Kidney epithelial cell (primary cell): ENCODE measurements at places on chromosomes 5 and 9. TPM values are rescaled to one million over a fixed set of nuclear protein-coding genes. Genes with fewer than 3 reads are reported as not detected.

DNA sequence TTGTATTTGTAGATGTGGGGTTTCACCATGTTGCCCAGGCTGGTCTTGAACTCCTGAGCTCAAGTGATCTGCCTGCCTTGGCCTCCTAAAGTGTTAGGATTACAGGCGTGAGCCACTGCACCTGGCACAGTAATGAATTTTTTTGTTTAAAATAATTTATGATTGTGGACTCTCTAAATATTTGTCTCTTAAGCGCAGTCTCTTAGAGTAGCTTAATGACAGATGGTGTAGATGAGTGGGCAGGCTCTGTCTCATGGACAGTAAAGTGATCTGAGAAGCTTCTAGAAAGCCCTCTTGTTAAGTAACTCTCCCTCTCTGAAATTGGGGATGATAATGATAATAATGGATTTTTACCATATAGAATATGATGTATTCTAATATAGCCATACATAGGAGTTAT, 47.5 kb upstream of the KIAA1958 start:
- no peak for DNase-seq

The PCDHB6 gene
- 0.67 and 0.68 TPM in 2 replicates for total RNA-seq

- DNase-seq = no peak
These were observed 183.0 kb downstream of the CETN3 start for GRCh38 chr5:90226433-90227099.

The TICAM2 gene
- total RNA-seq = 0.55 and 2.3 TPM in 2 replicates

The MATR3 gene
- 219 and 266 TPM in 2 replicates for total RNA-seq

The SLC46A2 gene
- total RNA-seq = not detected in 2 replicates

GRCh38 chr5:39606591-39606990, 181.8 kb upstream of the DAB2 start:
- DNase-seq = no peak

GRCh38 chr5:111227801-111228200, 3.6 kb downstream of the CAMK4 start:
- peak; percentile 12 for DNase-seq

GRCh38 chr5:136666970-136667620, 301.8 kb upstream of the TRPC7 start:
- DNase-seq = no peak

GRCh38 chr5:176741561-176742211, 68.7 kb upstream of the UNC5A start:
- DNase-seq = no peak

GRCh38 chr9:119357336-119358096, 11.7 kb downstream of the BRINP1 start:
- DNase-seq = no peak

DNA sequence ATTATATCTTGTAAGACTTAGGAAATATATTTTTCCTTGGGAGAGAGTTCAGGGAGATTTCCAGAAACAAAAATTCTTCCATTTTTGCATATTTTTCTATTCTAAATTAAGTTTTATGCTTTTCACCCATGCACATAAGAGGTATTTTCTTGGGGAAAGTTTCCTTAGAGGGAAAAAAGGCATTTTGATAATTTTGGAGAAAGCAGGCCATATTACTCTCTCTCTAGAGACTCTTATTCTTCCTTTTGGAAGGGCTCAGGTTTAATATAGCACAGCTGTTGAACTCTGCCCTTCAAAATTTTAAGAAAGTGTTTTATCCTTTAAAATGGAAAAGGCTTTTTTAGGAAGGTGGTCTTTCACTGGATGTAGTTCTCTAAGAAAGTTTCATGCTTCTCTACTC, 8.0 kb downstream of the NDUFS4 start:
- DNase-seq = no peak

The ECM2 gene
- not detected in 2 replicates for total RNA-seq

The GPR150 gene
- total RNA-seq = 0.25 TPM in 1 of 2 replicates, not detected in the other

DNA sequence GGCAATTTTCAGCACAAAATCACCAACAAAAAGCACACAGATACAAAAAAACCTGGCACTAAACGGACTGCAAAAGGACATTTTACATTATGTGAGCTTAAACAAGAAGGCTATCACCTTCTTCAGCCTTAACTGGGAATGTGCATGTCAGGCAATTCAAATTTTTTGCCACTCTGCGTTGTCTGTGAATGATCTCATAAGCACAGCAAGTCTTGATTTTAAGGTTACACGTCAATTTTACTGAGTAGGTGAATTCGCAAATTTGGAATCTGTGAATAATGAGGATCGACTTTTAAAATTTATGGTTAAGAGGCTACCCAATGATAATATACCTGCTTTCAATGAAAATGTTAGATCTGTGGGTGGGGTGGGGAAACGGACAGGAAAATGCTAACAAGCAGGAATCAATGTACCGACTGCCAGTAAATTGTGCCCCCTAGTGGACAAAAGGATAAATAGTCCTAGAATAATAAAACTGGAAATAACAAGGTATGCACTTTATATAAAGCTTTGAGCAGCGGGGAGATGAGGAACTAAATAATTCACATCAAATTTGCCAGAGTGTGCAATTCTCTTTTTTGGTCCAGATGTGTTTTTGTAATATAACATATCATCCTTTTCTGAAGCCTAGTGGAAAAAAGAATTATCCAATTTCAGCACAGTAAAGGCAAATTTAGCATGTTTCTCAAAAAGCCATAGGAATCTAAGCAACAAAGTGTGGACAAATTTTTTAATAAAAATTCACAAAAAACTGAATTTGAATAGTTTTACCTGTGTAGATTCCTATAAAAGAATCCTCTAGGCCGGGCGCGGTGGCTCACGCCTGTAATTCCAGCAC, 20.5 kb downstream of the EQTN start:
- DNase-seq = no peak

GRCh38 chr9:99465231-99465907, 243.3 kb downstream of the SEC61B start:
- no peak for DNase-seq

DNA sequence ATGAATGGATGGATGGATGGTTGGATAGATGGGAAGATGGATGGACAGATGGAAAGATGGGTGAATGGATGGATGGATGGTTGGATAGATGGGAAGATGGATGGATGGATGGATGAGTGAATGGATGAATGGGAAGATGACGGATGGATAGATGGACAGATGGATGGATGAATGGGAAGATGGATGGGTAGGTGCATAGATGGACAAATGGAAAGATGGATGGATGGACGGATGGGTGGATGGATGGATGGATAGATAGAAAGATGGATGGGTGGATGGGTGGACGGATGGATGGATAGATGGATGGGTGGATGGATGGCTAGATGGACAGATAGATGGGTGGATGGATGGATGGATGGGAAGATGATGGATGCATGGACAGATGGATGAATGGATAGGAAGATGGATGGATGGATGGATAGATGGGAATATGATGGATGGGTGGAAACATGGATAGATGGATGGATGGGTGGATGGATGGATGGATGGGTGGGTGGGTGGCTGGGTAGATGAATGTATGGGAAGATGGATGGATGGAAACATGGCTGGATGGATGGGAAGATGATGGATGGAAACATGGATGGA, 16.5 kb upstream of the EXOC3 start:
- no peak for DNase-seq

DNA sequence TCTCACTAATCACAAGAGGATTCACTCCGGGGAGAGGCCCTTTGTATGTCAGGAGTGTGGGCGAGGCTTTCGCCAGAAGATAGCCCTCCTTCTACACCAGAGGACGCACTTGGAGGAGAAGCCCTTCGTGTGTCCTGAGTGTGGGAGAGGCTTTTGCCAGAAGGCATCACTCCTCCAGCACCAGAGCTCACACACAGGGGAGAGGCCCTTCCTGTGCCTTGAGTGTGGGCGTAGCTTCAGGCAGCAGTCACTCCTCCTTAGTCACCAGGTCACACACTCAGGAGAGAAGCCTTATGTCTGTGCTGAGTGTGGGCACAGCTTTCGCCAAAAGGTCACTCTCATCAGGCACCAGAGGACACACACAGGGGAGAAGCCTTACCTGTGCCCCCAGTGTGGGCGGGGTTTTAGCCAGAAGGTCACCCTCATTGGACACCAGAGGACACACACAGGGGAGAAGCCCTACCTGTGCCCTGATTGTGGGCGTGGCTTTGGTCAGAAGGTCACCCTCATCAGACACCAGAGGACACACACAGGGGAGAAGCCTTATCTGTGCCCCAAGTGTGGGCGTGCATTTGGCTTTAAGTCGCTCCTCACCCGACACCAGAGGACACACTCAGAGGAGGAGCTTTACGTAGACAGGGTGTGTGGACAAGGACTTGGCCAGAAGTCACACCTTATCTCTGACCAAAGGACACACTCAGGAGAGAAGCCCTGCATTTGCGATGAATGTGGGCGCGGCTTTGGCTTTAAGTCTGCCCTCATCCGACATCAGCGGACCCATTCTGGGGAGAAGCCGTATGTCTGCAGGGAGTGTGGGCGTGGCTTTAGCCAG, 27.8 kb downstream of the NUTM2F start:
- no peak for DNase-seq

- DNase-seq = no peak
These were observed 84.8 kb upstream of the FAM169A start for GRCh38 chr5:74950836-74951515.

DNA sequence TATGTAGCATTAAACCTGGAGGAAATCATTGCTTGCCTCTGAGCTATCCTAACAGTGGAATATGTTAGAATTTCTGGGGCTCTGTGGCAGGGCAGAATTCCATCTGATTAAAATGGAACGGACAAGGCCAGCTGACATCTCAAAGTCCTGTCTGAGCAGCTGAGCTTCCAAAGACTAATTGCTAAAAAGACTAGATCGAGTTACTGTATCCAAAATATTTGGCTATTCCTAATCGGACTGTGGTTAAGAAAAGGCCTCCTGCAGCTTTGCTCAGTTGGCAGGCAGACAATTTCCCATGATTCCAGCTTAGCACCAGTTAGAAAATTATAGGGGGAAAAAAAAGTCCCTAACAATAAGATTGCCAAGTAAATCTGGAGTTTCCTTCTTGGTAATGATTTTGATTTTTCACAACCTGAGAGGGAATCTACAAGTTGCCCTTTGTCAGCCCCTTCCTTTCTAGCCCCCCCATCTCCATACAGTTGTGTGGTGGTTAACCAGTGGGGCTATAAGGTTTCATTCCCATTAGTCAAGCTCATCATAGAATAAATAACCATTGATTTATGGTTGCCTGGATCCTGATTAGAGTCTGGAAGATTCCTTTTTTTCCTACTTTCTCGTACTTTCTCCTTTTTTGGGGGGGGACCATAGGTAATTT, 26.4 kb downstream of the PTGR1 start:
- no peak for DNase-seq

- DNase-seq = no peak
These were observed 7.6 kb upstream of the CLPTM1L start for GRCh38 chr5:1352231-1353219.

DNA sequence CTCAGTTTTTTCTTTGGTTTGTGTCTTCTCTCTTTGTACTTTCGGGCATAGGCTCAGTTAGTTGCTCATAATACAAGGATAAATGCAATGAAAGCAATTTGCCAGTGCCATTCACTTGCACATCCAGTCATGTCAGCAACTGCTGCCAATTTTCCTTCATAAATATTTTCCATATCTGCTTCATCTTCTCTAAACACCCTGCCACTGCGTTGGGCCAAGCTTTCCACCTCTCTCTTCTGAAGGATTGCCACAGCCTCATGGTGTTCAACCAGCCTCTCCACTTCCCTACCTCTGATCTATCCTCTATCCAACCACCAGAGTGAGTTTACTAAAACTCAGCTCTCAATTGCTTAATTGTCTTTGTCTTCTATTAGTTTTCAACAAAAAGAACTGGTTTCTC, 192.5 kb upstream of the ZNF462 start:
- no peak for DNase-seq

The PCAT7 gene
- not detected in 2 replicates for total RNA-seq

- no peak for DNase-seq
These were observed 13.4 kb downstream of the ZMAT2 start for GRCh38 chr5:140713562-140714094.

The DNAJB5 gene
- 24.8 and 25.5 TPM in 2 replicates for total RNA-seq

- no peak for DNase-seq
These were observed 540.9 kb upstream of the SGCD start for GRCh38 chr5:155786108-155786507.

The SOX30 gene
- 0.08 TPM in 1 of 2 replicates, not detected in the other for total RNA-seq

The ZNF484 gene
- total RNA-seq = 9.1 and 10.2 TPM in 2 replicates
